Activated CD4-positive, alpha-beta T cell treated with anti-CD3 and anti-CD28 coated beads, Interleukin-2, amount 50 U/mL, for 16 hours (primary cell): ENCODE measurements at places on chromosomes 12 and 14.

GRCh38 chr12:53065470-53065869 lies 13.7 kb downstream of the SPRYD3 start:
- no peak for DNase-seq

DNA sequence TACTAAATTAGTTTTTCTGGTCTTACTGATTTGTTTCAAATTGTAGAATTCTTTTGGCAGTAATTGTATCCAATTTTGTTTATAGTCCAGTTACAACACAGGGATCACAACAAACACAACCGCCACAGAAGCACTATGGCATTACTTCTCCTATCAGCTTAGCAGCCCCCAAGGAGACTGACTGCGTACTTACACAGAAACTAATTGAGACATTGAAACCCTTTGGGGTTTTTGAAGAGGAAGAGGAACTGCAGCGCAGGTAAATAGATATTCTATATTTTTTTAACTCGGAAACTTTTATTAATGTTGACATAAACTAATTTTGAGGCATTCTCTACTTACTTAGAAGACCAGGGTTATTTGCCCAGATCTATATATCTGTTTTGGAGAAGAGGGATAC lies 17.8 kb downstream of the PAPOLA start:
- no peak for DNase-seq

- DNase-seq, result no peak
Measured at GRCh38 chr12:33438025-33438772, 1.4 kb downstream of the SYT10 start.

- peak; percentile 66 for DNase-seq
Measured at GRCh38 chr14:99982537-99983250, 82.5 kb upstream of the EVL start.

DNA sequence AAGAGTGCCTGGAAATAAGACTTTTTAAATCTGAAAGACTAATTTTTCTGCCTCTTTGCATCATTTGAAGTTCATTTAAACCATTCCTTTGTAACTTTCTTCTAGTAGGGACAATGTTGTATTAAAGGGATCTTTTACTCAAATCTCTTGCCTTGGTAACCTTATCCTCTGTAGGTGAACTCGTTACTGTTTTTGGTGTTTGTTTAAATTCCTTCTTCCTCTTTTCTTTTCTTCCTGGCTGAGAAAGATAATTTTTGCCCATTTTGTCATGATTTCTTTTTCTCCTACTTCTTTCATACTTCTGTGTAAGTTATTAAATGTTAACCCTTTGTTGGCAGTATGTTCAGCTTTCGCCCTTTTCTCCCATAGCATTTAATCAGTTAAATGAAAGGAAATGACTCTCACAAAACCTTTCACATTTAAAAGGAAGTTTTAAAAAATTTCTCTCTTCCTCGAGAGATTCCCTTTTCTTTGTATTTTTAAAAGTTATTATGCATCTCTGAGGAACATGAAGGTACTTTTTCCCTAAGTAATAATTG lies 10.3 kb downstream of the VEZT start:
- no peak for DNase-seq

GRCh38 chr12:75932241-75932640 lies 99.3 kb downstream of the PHLDA1 start:
- DNase-seq, result no peak

GRCh38 chr12:68896881-68897540 lies 36.0 kb downstream of the CPM start:
- no peak for DNase-seq

DNA sequence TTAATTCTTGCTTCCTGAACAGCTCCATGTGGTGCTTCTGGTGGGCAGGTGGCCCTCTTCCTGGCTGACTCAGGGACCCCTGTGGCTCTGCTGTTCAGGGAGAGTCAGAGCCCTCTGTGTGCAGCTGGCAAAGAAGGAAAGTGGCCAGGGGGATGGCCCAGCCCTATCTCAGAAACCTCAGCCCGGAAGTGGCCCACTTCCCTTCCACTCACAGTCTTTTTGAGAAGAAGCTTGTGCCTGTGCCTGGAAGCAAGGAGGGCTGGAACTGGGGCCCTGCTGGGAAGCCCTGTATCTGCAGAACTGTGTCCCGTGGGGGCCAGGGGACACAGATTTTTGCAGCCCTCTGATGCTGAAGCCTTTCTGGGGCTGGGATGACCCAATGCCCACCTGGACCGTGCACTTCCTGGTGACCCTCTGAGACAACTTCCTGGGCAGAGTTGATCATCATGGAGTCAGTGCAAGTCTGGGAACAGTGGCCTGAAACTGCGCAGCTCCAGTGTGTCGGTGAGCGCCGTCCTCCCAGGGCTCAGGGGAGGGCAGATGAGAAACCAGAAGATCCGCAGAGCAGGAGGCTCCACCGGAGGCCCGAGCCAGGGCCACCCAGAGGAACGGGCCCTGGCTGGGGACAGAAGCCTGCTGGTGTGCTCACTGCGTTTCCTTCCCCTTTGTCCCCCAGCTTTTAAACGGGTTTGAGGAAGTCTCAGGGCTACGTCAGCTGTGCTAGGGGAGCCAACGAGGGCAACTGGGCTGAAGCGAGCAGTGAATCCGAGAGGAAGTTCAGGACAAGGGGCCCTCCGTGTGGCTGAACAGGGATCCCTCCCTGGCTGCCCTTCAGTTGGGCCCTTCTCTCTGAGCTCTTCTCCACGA lies 217.4 kb upstream of the RTL1 start:
- no peak for DNase-seq

GRCh38 chr14:99199846-99200653 lies 71.9 kb downstream of the BCL11B start:
- DNase-seq, result no peak

DNA sequence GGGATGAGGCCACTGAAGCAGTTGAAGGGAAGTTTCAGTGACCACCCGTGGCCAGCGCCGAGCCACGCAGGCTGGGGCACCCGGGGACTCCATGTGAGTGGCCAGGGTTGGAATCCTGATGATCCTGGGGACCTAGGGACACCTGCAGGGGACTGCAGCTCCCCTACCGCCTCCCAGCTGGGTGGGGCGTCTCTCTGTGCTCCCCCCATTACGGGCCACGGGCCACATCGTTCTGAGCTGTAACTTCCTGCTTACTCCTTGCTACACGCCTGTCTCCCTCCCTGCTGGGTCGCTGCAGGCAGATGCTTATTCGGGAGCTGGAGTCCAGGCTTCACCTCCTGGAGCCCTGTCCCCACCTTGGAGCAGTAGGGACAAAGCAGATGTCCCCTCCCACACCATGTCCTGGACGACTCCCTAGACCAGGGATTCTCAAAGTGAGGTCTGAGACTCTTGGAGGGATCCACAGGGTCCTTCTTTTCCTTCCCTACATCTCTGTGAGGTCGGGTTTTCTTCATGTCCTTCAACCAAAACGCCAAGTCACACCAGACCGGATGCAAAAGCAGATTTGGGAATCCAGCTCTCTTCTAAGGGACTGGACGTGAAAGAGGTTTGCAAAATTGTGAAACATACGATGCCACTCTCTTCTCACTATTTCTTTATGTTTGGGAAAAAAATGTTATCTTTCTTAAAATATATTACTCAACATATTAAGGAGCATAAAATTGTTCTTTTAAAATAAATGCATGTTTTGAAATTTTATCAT lies 85.9 kb upstream of the NCOR2 start:
- no peak for DNase-seq

DNA sequence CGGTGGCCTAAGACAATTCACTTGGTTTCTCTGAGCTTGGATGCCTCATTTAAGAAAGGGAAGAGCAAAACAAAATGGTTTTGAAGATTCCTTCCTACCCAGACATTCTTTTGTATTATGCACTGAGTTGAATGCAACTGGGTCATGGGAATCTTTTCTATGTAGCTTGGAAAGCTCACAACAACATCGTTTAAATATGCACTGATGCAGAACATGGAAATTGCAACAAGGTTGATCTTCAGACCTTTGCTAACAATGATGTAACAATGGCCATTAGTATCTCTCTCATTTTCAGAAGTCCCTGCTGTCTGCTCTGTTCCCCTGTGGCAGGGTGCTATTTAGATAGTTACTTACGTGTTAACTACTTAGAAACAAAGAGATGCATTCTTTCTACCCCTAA lies 30.1 kb upstream of the IGF1 start:
- DNase-seq, result no peak

- DNase-seq, result no peak
Measured at GRCh38 chr14:90513161-90514014, 116.6 kb downstream of the CALM1 start.

DNA sequence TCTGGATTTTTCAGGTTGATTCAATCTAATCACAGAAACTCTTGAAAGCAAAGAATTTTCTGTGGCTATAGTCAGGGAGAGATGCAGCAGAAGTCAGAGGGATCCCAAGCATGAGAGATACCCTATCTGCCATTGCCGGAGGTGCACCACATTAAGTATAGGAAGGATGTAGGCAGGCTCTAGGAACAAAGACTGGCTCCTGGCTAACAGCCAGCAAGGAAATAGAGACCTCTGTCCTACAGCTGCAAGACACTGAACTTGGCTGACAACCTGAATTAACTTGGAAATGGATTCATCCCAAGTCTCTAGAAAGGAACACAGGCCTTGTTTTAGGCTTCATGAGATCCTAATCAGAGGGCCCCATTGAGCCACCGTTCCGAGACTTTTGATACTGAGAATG lies 364.9 kb upstream of the FLRT2 start:
- DNase-seq, result no peak

GRCh38 chr12:120844297-120844696 lies 59.9 kb downstream of the SPPL3 start:
- no peak for DNase-seq

GRCh38 chr14:56549721-56550120 lies 29.9 kb upstream of the TMEM260 start:
- no peak for DNase-seq

- DNase-seq, result no peak
Measured at GRCh38 chr12:14701809-14702568, 5.6 kb upstream of the GUCY2C start.

- DNase-seq, result peak; percentile 63
Measured at GRCh38 chr12:6452944-6453630, 1.2 kb downstream of the TAPBPL start.

GRCh38 chr14:60647081-60647836 lies 2.0 kb downstream of the SIX1 start:
- DNase-seq, result no peak

GRCh38 chr12:38151991-38152700 lies 164.4 kb upstream of the ALG10B start:
- DNase-seq, result no peak

DNA sequence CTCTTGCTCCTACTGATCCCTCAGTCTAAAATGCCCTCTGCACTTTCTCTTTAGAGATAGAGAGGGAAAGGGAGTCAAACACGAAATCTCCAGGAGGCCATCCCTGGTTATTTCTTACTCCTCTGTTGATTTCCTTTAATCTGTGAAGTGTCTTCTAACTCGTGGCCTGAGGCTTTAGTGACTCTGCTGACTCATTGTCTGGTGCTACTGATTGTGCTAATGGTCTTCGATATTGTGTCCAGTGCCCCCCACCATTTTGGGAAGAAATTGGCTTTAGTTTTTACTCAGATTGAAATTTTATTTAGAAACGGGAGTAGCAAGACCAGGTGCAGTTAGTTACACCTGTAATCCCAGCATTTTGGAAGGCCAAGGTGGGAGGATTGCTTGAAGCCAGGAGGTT lies 839 bp downstream of the CLEC9A start:
- DNase-seq, result no peak

DNA sequence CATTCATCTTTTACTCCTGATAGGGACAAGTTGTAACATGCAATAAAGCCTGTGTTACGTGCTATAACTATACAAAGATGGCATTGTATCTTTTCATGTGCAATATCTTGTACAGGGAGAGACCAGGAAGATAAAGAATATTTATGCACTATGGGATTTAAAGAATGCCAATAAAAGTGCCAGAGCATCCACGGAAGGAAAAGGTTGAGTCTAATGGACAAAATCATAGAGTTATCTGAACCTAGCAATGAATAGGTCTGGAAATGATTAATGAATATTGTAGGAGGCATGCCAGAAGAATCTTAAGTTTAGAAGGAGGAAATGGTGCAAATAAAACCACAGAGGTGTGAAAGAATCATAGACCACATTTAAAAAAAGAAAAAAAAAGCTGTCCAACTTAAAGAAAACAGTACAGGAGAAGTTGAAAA lies 263.9 kb downstream of the KCNC2 start:
- no peak for DNase-seq

DNA sequence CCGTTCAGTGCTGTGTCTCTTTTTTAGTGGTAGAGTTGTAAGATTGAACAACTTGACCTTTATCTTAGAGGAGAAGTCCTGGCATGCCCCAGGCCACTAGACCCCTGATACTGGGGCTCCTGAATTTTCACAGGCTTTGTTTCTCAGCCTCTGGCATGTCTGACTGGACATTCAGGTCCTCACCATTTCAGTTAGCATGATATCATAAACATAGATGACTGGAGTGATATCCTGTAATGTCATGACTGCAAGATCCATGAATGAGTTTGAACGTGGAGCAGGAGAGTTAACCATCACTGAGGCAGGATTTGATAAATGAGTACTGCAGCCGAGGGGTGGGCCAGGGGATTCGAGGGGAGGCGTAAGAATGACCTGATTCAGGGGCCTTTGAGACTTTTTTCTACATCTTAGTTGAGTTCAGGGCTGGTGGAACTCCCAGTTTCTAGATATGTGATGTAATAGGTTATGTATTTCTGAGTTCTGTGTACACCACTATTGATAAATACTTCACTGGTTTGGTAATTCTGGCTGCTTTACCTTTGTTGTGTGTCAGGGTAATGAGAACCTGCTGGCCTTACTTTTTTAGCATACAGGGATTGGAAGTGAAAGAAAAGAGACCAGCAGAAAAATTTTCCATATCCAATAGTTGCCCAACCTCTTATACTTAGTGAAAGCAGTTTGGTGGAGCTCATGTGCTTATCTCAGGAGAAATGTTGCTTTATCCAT lies 217.0 kb downstream of the SYNE2 start:
- DNase-seq, result no peak

GRCh38 chr12:108666401-108666881 lies 32.7 kb upstream of the SELPLG start:
- DNase-seq, result no peak

DNA sequence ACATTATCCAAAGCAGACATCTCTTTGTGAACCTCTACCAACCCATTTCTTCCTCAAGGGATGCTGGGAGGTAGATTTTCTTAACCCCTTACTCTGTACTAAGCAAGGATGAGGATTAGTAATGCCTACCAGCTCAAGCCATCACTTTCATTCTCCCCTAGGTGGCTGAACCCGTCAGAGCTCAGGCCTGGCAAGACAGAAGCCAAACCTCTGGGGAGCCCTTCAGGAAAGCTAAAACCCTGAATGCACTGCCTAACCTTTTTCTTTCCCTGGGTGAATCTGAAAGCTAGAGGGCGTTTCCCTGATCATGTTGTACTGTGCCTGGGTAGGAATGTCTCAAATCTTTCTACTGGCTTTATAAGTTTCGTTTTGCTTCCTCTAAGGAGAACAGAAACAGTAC lies 617.3 kb downstream of the RPL10L start:
- no peak for DNase-seq

GRCh38 chr14:34247605-34248004 lies 214.4 kb downstream of the SPTSSA start:
- no peak for DNase-seq

GRCh38 chr12:122102331-122102730 lies 23.8 kb downstream of the MLXIP start:
- DNase-seq, result no peak

GRCh38 chr14:63852271-63852816 lies 460 bp upstream of the SYNE2 start:
- no peak for DNase-seq

- no peak for DNase-seq
Measured at GRCh38 chr12:112121780-112122565, 3.4 kb upstream of the TRAFD1 start.

- DNase-seq, result no peak
Measured at GRCh38 chr14:29493849-29494248, 433.8 kb downstream of the PRKD1 start.
